ENCODE measurements at places on chromosomes 11 and 22.
A peak's percentile ranks its signal among the peaks of the same experiment; 100 is the strongest.

GRCh38 chr11:33207408-33207985 lies 46.2 kb upstream of the CSTF3 start:
- no peak for DNase-seq

DNA sequence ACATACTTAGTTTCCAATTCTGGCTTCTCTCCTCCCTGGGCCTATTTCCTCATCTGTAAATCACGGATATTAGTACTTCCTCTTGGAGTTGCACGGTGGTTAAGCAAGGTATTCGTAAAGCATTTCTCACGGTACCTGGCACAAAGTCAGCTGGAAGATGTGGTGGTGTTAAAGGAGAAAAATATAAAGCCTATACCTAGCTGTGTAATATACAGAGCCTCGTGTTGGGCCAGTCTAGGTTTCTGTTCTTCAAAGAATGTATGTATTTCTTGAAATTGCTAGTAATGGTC lies 47.2 kb downstream of the DBX1 start:
- DNase-seq = no peak

- no peak for DNase-seq
These were observed 206.7 kb downstream of the SBF2 start for GRCh38 chr11:10087186-10087922.

GRCh38 chr11:128052912-128053641 lies 534.3 kb downstream of the ETS1 start:
- no peak for DNase-seq

DNA sequence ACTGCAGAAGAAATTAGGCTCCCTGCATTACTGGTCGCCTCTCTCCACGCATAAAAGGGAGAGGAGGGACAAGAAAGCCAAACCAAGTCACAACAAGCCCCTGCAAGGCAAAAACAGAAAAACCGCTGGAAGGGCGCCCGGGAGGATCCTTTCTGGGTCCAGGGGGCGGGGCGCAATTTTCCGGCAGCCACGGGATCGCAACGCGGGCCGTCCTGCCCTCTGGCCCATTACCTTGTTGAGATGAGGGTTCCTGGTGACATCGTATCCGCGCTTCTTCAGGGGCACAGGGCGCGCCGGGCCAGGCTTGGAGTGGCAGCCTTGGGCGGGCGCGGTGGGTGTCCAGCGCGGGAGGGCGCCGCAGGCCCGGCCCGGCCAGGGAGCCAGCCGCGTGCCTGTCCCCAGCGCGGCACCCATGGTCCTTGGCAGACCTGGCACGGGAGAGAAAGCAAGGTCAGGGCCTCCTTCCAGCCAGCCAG lies 847 bp downstream of the ME3 start:
- no peak for DNase-seq

GRCh38 chr22:47402876-47403525 lies 640.6 kb downstream of the TBC1D22A start:
- DNase-seq = no peak

DNA sequence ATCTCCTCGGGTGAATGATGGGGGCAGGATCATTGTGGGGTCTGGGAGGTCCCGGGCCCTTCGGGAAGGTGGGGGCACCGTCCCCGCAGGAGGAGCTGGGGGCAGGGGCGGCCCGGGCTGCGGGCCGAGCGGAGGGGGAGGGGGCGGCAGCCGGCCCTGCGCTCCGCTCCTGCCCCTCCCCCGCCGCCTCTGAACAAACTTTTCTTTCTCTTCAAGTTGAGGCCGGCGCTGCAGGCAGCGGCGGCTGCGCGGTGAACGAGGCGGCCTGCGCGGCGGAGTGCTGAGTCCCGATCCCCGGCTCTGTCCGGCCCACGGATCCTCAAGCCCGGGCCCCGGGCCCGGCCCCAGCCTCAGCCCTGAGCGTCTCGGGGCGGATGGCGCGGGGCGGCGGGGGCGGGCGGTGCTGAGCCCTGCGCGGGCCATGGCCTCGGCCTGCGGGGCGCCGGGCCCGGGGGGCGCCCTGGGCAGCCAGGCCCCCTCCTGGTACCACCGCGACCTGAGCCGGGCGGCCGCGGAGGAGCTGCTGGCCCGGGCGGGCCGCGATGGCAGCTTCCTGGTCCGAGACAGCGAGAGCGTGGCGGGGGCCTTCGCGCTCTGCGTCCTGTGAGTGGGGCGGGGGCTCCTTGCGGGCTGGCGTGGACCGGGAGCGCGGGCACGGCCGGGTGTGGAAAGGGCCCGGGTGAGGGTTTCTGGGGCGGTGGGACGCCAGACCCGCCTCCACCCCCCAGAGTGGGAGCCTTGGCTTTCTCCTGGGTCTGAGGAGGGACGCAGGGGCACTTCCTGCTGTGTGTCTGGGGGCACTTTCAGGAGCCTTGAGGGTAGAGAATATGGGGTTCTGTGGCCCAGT lies at the start of gene INPPL1:
Gene INPPL1 (plus strand): TSS at position 204 of the 847 bp plus-strand sequence. CDS start 218 bp downstream, at position 422.
- DNase-seq = peak; percentile 11

DNA sequence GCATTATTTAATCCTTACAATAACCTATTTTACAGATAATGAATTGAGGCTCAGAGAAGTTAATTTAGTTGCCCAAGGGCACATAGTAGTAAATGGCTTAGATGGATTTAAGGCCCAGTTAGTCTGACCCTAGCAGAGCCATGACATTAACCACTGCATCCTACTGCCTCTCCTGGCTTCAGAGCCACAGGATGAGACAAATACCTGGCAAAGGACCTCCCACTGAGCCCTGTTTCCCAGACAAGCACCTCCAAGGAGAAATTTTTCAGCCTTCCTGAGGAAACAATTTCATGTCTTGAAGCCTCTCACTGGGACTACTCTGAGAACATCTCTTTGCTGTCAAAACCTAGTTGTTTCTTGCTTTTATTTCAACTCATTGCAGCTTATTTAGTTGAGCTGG lies 28.4 kb downstream of the IZUMO1R start:
- no peak for DNase-seq

- DNase-seq = no peak
These were observed 37.3 kb upstream of the CCDC134 start for GRCh38 chr22:41762980-41763779.

- no peak for DNase-seq
These were observed 754.2 kb downstream of the FAM181B start for GRCh38 chr11:81979448-81979847.

GRCh38 chr11:9733212-9733611 lies 69.3 kb downstream of the SWAP70 start:
- DNase-seq = no peak

DNA sequence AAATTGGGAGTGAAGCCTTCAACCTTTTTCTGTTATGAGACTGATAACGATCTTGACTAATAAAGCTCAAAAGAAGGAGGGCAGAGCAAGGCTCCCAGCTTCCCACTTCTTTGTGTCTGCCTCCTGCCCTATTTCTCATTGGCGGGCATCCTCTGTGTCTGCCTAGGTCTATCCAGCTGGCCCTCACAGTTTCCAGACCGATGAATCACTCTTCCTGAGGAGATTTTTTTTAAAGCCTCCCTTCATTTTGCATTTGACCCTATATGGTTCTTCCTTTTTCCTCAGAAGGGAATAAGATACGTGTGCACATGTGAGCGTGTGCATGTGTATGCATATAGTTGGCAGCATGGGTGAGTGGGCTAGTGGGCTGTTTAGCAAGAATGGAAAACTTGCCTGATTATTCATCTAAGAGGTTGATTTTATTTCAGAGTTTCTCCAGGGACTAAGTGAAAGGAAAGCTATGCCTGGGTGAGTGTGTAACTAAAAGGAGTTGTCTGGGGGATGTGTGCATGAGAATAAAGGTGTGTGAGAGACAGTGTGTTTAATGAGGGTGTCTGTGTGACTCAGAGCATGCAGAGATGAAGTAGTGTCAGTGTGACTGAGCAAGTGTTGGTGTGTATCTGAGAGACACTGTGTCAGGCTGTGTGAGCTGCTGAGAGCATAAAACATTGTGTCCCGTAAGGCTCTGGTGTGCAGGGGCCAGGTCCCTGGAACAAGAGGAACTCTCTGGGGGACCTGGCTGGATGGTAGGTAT lies 12.2 kb downstream of the PHLDB1 start:
- DNase-seq = no peak

- no peak for DNase-seq
These were observed 24.8 kb upstream of the SOX10 start for GRCh38 chr22:38009000-38009806.

DNA sequence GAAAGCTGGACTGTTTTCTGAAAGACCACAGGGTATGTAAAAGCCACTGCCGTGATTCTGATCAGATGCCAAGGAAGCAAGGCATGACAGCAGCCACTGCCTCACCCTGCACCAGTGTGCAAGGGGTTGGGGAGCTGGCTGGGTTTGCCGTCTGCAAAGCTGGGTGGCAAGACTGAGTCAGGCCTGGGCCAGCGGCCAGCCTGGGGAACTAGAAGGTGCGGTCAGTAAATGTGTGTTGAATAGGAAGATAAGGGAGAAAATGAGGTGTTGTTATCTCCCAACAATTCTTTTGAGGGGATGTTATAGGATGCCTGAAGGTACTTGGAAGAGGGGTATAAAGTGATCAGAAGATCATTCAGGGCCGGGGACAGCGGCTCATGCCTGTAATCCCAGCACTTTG lies 8.0 kb downstream of the VSTM5 start:
- DNase-seq = no peak

- no peak for DNase-seq
These were observed 7.4 kb downstream of the DUSP8 start for GRCh38 chr11:1564535-1565172.

DNA sequence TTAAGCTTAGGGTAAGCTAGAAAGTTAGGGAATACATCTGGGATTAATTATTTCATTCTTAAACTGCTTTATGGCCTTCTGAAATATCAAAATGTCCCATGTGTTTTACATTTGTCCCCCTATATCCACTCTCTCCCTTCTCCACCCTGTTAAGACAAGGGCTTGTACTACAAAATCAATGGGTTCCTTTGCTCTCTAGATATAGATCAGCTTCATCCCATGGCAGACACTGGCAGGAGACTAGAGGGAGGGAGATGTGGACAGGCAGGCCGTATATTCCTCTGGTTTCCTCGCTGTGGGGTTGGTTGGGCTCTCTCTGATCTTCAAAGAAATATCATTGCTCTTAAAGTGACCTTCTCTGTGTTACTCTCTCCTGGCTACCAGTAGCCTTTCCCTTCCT lies 1281.0 kb downstream of the LRRC4C start:
- DNase-seq = no peak

DNA sequence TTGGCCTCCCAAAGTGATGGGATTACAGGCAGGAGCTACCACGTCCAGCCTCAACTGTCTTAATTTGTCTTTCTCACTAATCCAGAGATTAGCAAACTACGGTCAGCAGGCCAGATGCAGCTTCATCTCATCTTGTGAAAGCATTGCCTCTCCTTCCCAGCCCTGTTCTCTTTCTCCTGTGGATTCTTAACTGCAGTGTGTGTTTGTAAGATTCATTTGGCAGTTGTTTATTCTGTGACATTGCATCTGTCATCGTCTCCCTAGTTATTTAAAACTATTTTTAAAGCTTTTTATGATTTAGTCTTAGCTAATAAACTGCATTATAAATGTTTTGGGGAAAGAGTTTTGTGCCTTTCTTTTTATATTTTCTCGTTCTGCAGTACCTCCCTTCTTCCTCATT lies 29.2 kb downstream of the RNF169 start:
- no peak for DNase-seq

DNA sequence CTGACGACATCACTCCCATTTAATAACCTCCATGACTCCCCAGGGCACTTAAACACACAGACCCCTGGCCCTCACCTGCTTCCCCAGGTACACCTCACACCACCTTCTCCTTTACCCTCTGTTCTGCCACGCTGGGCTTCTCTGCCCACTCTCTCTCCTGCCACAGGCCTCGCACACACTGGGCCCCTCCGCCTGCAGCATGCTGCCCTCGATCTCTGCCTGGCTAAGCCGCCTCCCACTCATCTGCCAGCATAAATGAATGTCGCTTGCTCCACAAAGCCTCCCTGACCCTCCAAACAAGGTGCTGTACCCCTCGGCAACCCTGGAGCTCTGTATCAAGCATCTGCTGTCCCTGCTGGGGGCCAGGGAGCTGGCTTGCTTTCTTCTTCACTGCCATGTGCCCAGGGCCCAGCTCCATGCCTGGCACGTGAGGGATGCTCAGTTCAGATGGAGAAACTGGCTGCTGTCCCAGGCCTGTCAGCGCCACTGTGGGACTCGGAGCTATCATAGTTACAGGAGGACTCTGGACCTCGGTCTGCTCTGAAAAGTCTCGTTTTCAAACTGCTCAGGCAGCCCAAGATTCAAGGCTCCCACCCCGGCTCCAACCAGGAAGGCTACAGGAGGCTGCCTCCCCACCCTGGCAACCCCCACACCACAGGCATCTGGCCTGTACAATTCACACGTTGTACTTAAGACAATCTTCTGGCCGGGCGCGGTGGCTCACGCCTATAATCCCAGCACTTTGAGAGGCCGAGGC lies 11.9 kb downstream of the TTLL1 start:
- DNase-seq = no peak

- no peak for DNase-seq
These were observed 13.2 kb downstream of the EHF start for GRCh38 chr11:34633990-34634693.

- no peak for DNase-seq
These were observed 8.6 kb upstream of the MIAT start for GRCh38 chr22:26648528-26649388.

DNA sequence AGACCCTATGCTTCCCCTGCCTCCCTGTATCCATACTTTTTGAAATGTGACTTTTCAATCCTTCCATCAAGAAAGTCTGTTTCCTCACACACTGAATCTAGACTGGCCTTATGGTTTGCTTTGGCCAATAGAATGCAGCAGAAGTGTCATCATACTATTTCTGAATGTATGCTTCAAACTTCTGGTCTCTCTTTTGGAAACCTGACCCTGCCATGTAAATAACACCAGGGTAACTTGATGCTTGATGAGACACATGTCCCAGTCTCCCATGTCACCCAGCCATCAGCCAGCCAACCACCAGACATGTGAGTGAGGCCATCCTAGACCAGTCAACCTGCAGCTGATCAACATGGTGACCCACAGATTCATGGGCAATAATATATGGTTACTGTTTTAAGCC lies 29.7 kb upstream of the CAVIN3 start:
- DNase-seq = no peak

DNA sequence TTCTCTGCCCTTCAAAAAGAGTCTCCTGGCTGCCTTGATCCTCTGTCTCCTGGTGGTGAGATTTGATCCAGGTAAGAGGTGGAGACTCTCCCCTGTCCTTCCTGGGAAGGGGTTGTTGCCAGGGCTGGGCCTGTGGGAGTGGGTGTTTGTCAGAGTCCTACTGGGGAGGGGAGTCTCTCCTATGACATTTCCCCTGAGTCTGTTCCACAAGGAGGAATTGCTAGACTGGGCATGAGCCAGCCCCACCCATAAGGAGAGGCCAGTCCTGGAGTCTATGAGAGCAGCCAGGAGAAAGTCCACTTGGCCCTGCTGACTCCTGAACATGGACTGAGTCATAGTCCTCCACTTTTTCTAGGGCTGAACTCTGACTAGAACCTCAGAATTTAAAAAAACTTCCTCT lies 7.4 kb downstream of the PEX26 start:
- no peak for DNase-seq

GRCh38 chr11:109093354-109093753 lies 328.6 kb upstream of the C11orf87 start:
- no peak for DNase-seq

GRCh38 chr11:11458485-11458884 lies 105.4 kb upstream of the CSNK2A3 start:
- no peak for DNase-seq
